CD4-positive, alpha-beta T cell treated with Interleukin-4 for 1 hour (primary cell): ENCODE measurements at places on chromosomes 7 and 10.

DNA sequence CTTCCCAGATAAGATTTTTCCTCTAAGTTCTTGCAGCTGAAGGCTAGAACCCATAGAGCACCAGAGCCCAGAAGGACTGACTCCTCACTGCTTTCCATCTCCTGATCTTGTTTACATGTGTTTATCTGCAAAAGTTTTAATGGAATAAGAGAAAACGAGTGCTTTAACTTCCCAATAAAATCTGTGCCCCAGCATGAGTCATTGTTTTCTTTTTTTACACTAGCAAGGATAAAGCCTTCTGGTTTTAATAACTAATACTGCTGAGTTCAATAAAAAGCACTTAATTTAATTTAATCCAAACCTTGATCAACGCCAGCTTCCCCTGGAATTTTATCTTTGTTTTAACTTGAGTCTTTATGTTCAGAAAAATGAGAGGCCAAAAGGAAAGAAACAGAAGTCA lies 227.6 kb downstream of the HPSE2 start:
- DNase-seq = no peak

- no peak for DNase-seq
These were observed 99.2 kb downstream of the ATXN7L1 start for GRCh38 chr7:105776986-105777910.

DNA sequence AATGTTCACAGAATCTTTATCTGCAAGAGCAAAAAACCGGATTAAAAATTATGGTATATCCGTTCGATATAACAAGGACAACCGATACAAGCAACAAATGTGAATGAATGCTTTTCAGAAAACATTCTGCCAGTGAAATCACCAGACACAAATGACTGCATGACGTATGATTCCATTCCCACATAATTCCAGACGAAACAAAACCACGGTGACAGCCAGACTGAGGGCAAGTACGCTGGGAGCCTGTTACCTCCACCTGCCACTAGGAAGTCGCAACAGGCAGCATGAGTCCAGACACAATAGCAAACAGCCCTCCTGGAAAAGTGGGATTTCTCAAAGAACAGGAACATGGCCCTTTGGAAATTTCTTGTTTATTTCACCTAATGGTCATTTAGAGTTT lies 41.7 kb downstream of the MAD1L1 start:
- no peak for DNase-seq

DNA sequence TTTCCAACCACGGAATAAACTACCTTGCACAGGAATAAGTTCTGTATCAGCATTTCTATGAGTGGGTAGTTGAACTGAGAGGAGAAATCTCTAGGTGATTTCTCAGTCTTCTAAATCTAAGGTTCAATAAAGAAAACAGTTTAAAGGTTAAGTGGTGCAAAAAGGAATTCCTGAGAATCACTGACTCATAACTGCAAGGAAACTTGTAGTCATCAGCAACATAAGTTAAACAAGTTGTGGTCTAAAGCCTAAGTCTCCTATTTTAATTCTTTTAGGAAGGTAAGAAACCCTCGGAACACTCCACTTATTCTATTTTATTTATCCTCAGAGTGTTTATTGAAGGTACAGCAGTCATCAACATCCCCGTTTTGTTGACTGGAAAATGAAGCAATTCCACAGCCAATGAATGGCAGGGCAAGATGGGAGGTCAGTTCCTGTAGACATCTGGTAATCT lies 92.4 kb upstream of the PIK3CG start:
- no peak for DNase-seq

DNA sequence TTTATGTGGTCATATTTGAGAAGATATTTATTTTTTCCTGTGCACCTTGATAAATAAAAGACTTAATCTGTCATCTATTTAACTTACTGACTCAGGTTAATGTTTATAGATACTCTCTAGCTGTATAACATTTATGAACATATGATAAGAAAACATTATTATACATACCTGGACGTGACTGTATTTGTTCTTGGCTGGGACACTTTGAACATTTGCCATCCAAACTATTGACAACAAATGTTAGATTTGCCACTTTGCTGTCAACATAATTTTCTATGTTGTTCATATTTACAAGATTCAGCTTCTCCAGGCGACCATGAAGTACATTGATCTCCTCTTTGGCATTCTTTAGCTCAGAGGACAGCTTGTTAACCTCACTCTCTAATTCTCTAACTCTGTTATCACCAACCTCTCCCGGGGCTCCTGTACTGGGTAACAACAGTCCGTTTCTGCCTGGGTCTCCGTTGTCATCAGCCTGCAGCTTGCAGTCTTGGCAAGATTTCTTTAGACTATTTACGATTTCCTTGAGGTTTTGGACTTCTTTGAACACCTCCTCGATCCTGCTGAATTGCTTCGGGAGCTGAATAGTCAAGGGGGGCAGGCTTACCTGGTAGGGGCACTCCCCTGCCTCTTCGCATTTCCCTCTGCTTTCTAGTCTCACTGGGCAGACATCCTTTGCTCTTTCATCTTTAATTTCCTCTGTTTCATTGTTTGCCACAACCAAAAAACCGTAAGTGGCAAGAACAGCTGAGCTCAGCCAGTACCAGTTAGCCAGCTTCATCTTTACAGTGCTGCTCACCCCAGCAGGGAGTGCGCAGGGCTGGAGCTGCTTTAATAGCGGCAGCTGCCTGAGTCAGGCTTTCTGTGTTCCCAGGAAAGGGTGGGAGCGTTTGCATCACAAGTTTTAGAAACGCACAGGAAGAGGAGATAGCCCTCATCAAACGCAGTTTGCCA lies at the start of gene FGL2:
FGL2 (minus strand) TSS at position 807 of the 954 bp plus-strand sequence; CDS start at position 781, 26 bp downstream.
- peak; percentile 77 for DNase-seq

- DNase-seq = no peak
These were observed 89.8 kb upstream of the ANLN start for GRCh38 chr7:36299823-36300341.
